ENCODE measurements at places on chromosomes 3 and 15.

- no peak for DNase-seq
Observed at GRCh38 chr15:40146037-40146436, 14.8 kb upstream of the BUB1B start.

DNA sequence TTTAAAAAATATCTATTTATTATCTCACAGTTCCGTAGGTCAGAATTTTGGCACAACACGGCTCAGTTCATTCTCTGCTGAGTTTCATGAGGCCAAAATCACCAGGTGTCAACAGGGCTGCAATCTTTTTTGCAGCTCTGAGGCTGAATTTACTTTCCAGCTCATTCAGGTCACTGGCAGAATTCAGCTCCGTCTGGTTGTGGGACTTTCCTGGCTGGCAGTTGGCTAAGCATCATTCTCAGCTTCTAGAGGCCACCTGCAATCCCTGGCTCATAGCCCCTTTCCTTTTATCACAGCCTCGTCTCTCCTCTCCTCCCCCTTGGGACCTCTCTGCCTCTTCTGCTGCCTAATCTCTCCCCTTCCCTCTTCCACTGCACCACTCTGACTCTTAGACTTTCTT, 174.0 kb upstream of the WNT5A start:
- no peak for DNase-seq

DNA sequence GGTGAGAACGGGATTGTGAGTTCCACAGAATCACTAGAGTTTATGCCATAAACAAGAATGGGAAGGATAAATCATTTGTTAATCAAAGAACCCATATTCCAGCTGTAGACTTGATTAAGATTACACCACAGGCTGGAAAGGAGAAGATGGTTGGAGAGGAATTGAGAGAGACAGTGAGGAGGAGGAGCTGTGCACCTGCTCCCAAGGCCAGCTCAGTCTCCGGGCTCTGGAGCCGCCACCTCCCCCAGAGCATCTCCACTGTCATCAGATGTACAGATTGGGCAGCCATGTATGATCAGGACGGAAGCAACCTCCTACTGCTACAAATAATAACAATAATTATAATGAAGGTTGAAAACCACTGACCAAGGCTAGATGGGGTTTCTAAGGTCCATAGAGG, 170.0 kb downstream of the MINAR1 start:
- DNase-seq: no peak

DNA sequence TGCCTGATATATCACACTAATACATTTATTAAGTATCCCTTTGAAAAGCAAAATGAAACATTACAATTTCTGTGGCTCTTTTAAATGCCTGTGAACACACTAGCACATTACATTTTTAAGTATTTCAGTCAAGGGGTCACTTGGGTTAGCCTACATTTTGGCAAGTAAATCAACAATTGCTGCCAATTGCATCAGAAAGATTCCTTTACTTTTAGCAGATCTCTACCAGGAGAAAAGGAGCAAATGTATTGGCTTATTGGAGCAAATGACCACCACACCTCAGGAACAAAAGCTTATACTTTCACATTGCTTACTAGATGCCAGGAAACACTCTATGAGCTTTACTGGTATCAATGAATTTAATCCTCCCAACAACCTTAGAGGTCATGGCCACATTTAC, 947.1 kb downstream of the FHIT start:
- DNase-seq: no peak

GRCh38 chr3:58537412-58538301, 667 bp upstream of the ACOX2 start:
- no peak for DNase-seq
